CD14-positive monocyte (primary cell): ENCODE measurements at places on chromosomes 16 and 17.
A peak's percentile ranks its signal among the peaks of the same experiment; 100 is the strongest.

GRCh38 chr16:68374961-68375660, 64.3 kb downstream of the PRMT7 start:
- no peak for DNase-seq

DNA sequence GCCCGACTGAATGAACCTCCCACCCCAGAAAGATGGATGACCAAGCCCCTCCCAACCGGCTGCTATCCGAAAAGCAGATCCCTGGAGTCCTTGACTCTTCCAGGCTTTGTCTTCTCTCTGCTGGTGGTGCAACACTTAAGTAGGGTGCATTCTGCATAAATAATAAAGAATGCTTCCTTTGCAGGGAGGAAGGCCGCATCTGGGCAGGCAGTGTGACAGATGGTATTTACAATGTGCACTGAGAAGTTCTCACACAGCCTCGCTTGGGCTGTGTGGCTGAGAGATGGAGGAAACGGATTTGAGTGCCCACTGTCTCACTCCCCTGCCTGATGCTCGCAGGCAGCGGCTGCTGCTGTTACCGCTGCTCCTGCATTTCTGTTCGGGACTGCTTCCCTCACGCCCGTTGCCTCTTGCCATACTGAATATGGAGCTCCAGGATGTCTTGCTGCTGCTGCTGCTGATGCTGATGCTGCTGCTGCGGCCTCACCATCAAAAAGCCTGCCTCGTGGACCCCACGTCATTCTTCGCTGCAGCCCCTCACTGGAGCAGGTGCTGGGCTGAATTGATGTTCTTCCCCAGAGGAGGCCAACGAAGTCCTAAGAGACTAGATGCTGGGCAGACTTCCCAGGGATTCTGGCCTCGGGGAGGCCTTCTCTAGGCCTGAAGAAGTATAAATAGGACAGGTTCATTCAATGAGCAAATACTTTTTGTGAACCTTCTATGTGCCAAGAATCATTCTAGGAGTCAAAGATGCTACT, 7.1 kb upstream of the RHBDL3 start:
- DNase-seq: no peak

DNA sequence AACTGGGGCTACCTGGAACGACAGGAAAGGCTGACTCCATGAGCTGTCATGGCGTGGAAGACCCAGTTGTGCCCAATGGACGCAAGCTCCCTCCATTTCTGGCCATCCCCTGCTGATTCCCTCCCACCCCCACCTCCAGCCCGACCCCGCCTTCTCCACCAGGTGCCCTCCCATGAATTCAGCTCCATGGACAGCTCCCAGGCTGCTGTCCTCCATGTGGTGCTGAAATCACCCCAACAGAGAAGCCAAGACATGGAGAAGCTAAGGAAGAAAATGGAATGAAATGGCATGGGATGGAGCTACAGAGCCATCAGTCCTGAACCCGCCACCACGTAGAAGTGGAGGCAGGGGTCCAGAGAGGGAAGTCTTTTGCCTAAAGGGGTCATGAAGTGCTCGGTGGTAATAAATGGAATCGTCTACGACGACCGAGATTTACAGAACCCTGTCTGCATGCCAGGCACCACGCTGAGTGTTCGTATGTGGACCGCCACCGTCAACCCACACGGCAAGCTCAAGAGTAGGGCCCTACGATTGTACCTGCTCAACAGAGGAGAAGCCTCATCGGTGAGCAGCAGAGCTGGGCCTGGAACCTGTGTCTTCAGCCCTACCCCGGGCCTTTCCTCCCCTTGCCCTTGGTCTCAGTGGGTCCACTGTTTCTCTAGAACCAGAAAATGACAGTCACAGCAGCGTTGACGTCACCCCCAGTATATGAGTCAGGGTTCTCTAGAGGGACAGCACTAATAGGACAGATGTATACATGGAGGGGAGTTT, 9.3 kb upstream of the ZC3H18 start:
- DNase-seq: no peak

GRCh38 chr16:68031951-68032350, 8.9 kb downstream of the DUS2 start:
- no peak for DNase-seq

DNA sequence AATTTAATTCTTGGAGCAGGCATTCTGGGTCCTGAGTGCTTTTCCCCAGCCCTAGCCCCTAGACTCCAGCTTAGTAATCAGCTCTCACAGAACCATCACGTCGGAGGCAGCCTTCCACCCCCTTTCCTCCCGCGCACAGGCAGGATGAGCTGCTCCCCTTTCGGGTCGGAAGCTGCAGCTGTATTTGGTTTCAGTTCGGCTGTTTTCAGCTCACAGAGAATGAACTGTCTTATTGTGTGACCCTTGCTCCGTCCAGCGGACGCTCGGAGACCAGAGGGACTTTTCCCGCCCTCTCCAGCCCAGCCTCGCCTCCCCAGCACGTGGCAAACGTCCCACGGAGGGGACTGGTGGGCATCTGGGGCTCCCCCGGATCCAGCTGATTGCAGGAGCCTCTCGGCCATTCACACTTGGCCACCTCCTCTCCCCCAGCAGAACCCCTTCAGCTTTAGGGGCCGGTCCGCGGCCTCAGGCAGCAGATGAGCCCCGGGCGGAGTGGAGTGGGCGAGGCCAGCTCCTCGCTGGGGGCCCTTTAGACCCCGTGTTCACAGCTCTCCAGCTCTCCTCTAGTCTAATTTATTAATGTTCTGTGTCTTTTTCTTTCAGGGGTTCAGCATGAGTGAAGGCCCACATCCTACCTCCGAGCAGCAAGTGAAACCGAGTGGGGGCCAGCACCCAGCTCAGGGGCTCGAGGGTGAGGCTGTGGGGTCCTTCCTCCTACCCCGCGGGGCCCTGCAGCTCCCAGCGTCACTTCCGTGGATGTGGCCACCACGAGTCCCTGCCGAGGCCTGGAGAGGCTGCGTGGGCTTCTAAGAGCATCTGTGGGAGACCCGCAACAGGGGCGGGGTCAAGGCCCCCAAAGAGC, 863 bp upstream of the UTS2R start:
- DNase-seq: no peak

DNA sequence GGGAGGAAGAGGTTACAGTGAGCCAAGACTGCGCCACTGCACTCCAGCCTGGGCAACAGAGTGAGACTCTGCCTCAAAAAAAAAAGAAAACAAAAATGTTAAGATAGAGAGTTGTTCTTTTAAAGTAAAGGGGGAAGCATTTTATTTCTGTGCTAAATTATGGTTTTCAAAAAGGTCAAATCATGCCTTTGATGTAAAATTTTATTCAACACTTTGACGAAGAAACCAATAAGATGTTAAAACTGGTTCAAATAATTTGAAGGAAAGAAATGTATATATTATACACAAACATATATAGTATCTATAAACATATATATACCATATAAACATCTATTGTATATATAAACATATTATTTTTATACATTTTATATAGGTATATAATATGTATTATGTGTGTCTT, 43.4 kb upstream of the RPH3AL start:
- no peak for DNase-seq

GRCh38 chr17:19744922-19745757, 3.0 kb downstream of the ALDH3A1 start:
- peak; percentile 74 for DNase-seq

- DNase-seq: no peak
Measured at GRCh38 chr16:15459791-15460190, 25.4 kb downstream of the BMERB1 start.

- DNase-seq: no peak
Measured at GRCh38 chr17:34095106-34095505, 160.0 kb upstream of the CCL2 start.

- DNase-seq: no peak
Measured at GRCh38 chr16:84096447-84097005, 20.2 kb downstream of the MBTPS1 start.

DNA sequence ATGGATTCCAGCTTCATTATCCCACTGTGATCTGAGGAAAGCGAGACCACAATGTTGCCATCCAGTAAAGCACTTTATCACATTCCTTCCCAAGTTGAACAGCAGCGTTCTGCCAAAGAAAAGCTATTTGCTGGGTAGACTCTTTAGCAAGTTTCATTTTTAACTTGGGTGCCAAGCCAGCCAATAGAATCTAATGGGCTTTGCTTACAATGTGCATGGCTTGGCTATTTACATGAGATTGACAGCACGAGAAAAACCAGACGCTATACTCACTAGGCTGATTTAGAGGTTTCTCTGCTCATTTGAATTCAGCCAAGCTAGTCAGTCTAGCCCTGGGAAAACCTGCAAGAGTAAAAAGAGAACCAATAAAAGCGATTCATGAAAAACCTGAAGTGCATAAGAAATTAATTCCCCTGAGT, 108.9 kb downstream of the CDH13 start:
- DNase-seq: no peak

DNA sequence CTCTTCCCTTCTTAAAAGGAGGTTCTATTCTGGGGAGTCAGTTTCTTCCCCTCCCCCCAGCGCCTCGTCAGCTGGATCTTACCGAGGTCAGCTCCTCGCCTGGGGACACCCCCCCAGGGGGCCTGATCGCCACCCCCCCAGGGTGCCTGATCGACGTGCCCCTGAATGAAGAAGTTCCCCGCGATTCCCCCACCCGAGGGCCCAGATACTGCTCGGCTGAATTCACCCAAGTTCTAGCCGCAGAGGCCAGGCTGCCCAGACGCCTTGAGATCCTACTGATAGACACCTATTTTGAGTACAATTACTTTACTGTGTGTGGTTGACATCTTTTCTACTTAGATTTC, 1.4 kb downstream of the RAB11FIP3 start:
- no peak for DNase-seq

GRCh38 chr17:72976971-72977770, 115.3 kb downstream of the SLC39A11 start:
- DNase-seq: peak; percentile 62

- no peak for DNase-seq
Measured at GRCh38 chr17:6526362-6527152, 29.8 kb downstream of the PITPNM3 start.

GRCh38 chr17:16943032-16943352, 28.9 kb downstream of the TNFRSF13B start:
- no peak for DNase-seq

- peak; percentile 93 for DNase-seq
Measured at GRCh38 chr17:44689477-44690217, at the start of gene CCDC43. TSS of gene CCDC43 (minus strand) at chr17:44689776. CDS start at chr17:44689753, 23 bp downstream.

- DNase-seq: no peak
Measured at GRCh38 chr16:6482696-6483468, 849.8 kb upstream of the RBFOX1 start.

- DNase-seq: no peak
Measured at GRCh38 chr17:38585056-38585917, 20.5 kb downstream of the SRCIN1 start.

- no peak for DNase-seq
Measured at GRCh38 chr17:36063786-36064541, at the start of gene CCL18. TSS of gene CCL18 (plus strand) at chr17:36064272. CDS start at chr17:36064343, 71 bp downstream.

- no peak for DNase-seq
Measured at GRCh38 chr16:81149614-81150013, 53.4 kb upstream of the GCSH start.

DNA sequence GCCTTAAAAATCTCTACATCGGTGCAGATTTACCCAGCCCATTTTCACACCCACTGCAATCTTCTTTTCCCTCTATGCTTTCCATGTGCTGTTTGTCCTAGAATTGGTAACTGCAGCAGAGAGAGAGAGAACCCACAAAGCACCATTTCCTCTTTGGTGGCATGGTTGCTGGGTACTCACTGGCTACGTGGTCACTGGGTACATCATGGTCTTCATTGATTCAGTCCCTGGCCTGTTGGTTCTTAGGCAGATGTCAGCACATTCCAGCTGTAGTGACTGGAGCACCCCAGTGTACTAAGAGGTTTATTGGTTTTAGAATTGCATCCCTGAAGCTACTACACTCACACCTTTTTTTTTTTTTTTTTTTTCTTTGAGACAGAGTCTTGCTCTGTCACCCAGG, 156.1 kb upstream of the CACNG5 start:
- no peak for DNase-seq

GRCh38 chr17:73227379-73227778, 34.3 kb downstream of the CPSF4L start:
- DNase-seq: no peak

GRCh38 chr16:66473654-66474519, 46.8 kb downstream of the BEAN1 start:
- DNase-seq: no peak

GRCh38 chr16:28258567-28258966, 33.8 kb upstream of the SBK1 start:
- DNase-seq: no peak

DNA sequence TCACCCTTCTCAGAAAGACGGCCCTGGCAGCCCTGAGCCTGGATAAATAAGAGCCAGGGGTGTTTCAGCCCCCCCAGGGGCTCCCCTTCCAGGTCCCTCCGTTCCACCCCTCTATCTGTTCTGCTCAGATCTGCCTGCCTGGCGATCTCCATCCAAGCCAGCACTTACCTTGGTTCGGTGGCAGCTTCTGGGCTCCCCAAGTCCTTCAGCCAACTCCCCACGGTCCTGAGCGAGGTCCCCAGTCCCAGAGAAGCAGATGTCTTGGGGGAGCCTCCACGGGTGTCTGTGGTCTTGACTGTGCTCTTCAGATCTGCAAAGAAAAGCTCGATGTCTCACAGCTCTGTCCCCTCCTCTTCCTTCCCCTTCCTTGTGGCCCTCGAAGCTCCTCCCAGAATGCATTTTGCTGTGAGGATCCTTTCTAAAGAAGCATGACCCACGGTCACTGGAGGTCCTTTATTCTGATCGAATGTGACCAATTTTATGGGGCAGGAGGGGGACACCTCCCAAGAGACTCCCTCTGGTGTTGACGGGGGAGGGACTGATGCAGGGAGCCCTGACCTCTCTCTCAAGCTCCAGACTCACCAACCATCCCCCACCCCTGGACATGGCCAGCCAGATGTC, at the start of gene PIK3R6:
Gene PIK3R6 (minus strand): TSS at position 314 of the 621 bp plus-strand sequence. CDS start 17,880 bp downstream, outside the sequence.
- peak; percentile 55 for DNase-seq

GRCh38 chr17:57422574-57423164, 166.3 kb downstream of the MSI2 start:
- peak; percentile 22 for DNase-seq

DNA sequence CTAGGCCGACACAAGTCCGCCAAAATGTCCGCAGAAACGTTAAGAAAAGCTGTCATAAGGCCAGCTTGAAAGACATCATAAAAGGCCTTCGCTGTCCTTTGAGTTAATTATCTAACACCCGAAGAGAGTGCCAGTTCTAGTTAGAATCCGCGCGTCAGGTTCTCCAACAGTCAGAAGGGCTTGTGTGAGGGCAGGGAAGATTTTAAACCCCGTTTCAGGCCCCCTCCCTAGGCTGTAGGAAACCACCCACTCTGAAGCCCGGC, 729 bp upstream of the CLTC start:
- DNase-seq: no peak

- no peak for DNase-seq
Measured at GRCh38 chr17:59355702-59356325, 24.4 kb downstream of the YPEL2 start.
